Forelimb muscle (tissue), 1 donor: ENCODE measurements at places on chromosomes 5 and 9.

GRCh38 chr5:978054-978453 lies 30.5 kb upstream of the NKD2 start:
- DNase-seq, result no peak

GRCh38 chr9:134216449-134216951 lies 52.1 kb upstream of the RNU6ATAC start:
- no peak for DNase-seq

- no peak for DNase-seq
These were observed 177.3 kb upstream of the DMAC1 start for GRCh38 chr9:7976856-7977255.

DNA sequence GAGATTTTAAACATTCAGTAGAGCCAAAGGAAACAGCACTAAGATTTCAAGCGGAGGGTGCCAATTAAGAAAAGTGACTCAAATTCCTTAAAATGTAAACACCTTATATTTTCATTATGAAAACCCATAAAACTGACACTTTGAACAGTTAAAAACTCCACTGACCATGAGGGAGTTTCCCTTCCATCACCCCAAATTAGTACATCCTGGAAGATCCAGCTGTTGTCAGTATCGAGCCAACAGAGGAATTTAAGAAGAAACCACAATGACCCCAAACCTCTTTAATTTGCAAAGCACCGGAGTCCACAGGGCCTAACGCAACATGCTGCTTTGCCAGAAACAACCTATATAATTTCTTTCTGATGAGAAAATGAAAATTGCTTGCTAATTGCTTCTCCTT lies 41.3 kb downstream of the ROR2 start:
- no peak for DNase-seq
